CD4-positive, alpha-beta T cell treated with Interferon gamma for 1 hour (primary cell): ENCODE measurements at places on chromosomes 2 and 18.

DNA sequence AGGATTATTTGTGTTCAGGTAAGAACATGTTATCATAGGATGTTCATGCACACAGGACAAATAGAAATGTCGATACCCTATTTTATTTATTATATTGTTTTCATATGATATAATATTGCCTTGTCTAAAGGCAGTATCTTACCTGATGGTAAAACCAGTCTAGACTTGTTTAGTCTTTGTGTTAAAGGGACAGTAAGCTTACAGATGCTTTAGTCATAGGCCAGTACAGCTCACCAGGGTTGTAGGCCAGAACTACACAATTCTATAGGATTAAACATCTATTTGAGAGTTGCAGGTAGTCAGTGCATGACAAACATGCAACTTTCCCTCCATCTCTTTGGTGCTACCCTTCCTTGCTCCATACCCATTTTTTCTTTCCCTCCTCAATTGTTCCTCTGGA is 158.5 kb downstream of the GALNT3 start:
- no peak for DNase-seq

GRCh38 chr2:106296182-106296815 is 102.2 kb upstream of the UXS1 start:
- no peak for DNase-seq

DNA sequence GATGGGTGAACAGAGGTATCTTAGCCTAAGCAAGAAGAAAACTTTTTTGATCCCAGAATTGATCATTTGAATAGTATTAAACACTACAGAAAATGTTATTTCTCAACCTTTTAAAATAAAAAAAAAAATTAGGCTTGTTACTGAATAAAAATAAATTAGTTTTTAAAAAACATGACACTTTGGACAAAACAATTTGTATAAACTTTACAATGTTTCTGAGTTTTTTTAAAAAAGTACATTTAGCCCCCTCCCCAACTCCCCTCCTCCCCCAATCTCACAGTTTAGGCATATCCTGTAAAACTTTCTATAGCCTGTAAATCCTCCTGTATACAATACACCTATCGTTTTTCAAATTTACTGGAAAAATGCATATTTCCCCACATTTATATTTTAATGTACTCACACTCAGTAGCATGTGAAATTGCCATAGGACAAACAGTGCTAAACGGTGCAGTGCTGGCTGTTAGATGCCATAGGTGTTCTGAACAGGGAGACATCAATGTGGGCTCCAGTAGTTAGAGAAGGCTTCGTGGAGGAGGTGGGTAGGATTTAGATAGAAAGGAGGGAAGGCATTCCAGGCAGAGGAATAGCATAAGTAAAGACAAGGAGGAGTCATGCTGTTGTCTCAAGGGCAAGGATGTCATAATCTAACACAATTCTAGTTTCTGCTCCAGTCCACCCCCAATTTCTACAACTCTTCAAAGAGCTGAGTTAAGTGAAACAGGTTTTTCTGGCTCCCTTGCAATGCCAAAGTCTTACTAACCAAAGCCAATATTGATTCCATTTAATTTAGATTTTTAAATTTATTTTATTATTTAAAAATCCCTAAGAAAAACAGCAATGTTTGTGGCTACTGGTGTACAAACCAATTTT is 50.9 kb downstream of the SP3 start:
- no peak for DNase-seq

DNA sequence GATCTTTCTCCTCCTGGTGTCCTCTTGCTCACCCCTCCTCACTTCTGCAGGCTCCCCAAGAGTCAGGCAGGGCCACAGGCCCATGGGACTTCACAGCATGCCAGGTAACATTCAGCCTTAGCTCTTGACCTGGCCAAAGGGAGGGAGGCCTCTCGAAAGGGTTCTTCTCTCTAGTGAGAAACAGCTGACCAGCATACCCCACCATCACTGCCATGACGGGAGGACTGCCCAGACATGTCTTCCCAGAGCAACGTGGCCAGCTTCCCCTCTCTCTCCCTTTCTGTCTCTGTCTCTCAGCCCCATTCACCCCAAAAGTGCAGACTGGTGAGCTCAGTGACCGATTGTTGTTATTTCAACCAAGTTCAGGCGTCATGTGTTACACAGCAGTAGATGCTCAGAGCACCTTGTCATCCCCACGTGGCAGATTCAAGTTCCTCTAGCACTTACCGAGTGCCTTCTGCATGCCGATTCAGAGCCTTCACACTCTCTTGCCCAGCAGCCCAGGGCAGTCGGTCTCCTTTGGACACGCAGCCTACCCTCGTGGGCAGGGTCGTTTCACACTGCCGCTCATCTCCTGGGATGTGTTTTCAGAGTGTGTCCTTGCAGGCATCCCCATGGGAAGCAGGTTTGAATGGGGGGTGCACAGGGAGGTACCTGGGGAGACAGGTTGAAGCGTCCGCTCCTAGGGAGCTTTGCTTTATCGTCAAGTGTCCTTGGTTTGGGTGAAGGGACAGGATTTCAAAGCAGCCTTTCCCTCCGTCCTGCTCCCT is 259.9 kb downstream of the NDUFA10 start:
- no peak for DNase-seq

DNA sequence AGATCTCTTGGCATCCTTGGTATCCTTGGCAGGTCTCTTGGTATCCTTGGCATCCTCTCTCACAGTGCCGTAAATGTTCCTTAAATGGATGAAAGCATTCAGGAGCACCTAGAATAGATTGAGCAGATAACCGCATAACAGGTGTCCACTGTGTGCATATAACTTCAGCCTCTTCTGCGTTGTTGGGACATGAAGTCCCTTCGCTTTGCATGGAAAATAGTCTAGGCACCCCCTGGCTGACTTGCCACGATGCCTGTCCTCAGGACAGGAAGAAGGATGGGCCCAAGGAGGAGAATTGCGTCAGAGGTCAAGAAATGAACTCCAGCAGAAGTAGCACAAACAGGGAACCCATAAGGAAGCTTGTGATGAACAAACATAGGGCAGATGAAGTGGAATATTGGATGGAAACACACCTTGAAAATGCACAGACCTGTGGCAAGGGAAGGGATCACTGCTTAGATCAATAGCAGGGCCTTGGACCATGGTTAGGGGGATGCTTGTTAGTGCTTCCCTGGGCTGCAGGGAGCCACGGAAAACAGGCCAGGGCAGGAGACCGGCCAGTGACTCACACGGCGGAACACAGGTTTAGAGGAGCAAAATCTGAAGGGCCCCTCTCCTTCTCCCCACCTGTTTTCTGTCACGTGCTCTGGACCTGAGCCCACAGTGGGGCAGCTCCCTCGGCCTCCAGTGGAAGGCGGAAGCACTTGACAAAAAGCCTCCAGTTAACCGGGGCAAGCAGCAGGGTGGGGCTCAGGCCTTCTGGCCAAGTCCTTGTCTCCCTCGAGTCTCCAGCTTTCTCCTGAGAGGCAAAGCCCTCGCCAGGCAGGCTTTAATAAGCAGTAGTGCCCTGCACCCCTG is 99.2 kb upstream of the ASAP2 start:
- DNase-seq = no peak

- no peak for DNase-seq
Observed at GRCh38 chr2:172000696-172001361, 1.1 kb downstream of the METAP1D start.

- DNase-seq = no peak
Observed at GRCh38 chr18:45505497-45506206, 109.6 kb upstream of the SLC14A2 start.

GRCh38 chr2:138615257-138615656 is 113.7 kb downstream of the SPOPL start:
- no peak for DNase-seq

- no peak for DNase-seq
Observed at GRCh38 chr2:29154610-29155009, 39.4 kb downstream of the CLIP4 start.

DNA sequence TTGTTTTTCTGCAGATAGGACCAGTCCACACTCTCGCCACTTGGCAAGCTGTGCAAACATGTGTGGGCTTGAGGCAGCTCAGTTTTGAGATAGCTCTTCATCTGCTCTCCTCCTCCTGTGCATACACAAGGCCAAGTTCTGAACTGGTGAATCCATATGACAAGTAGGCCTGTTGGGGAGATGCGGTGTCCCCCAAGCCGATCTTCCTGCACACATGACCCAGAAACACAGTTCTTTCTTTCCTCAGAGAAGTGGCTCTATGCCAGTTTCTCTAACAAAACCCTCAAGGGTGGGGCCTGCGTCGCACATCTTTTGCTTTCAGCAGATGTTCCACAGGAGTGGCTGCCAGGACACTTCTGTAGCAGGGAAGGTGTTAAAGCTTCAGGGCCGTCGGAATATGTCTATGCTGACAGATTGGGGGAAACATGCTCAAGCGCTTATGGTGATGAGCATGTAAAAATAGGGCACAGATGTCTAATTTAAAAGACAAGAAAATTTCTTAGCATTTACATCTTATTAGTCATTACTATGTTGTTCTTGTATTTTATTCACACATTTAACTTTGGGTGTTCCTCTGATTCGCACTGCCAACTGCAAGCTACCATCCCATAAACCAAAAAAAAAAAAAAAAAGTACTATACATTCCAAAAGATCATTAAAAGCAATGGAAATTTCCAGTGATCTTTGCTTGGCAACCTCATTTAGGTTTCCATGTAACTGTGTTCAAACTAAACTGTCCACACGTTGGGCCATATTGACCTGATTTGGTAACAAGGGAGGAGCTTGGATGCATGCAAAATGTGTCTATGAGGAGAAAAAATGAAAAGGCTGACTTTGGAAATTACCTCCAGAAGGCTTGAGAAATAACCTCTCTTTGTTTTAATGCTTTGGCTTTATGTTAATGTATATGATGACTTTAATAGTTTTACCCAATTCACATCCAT is 1055.5 kb upstream of the KLHL29 start:
- DNase-seq = no peak

DNA sequence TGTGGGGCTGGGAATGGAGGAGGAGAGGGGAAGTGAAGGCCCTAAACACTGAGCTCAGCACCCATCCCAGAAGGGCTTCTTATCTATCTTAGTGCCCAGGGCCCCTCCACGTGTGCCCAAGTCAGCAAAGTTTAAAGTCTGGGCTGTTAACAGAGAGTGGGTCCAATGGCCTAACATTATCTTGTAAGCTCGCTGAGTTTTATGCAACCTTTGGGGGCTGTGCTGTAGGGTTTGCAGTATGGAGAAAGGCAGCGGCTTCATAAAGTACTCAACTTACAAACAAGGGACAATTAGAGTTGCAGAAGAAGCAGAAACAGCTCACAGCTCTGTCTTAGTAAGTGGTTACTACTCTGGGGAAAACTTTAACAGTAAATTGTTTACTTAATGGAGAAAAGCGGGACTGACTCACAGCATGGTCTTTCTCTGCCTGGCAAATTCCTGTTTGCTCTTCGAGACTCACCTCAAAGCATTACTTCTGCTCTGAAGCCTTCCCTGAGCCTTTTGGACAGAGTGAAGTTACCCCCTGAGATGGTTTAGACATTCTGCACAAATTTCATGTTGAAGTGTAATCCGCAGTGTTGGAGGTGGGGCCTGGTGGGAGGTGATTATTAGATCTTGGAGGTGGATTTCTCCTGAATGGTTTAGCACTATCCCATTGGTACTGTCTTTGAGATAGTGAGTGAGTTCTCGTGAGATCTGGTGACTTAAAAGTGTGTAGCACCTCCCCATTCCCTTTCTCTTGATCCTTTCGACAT is 9.0 kb downstream of the ENOSF1 start:
- DNase-seq = no peak

DNA sequence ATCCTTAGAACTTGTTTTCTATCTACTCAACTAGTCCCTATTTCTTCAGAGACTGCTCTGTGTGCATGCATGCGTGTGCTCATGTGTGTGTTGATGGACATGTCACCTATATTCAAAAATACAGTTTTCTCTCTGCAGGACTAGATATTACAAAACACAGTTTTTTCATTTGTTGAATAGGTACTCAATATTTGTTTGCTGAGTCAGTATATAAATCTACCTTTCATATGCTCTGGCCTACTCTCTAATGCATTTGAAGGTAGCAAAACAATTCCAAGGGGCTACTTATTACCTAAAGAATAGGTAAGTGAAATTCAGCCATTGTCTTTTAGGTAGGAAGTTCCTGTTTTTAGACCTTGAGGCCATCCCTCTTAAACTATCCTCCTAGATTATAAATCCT is 8.6 kb upstream of the UBE2E3 start:
- DNase-seq = no peak

DNA sequence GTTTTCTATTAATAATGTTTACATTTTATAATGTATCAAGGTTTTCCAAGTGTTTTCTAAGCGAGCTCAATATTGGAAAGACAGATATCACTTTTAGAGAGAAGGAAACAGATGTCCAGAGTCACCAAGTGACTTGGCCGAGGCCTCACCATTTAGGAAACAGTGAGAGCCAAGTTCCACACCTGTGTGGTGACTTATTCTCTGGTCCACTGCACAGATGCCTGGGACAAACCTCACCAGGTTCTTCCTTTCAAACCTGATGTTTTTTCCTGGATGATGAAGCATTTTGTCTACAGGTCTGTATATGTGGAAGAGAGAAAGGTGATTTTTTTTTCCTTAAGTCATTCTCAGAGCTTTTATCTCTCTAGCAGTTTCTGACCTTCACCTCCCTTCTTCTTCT is 280.7 kb downstream of the LPIN1 start:
- DNase-seq = no peak
